RPMI8226 (cell line): ENCODE measurements at places on chromosomes 3 and 15.

DNA sequence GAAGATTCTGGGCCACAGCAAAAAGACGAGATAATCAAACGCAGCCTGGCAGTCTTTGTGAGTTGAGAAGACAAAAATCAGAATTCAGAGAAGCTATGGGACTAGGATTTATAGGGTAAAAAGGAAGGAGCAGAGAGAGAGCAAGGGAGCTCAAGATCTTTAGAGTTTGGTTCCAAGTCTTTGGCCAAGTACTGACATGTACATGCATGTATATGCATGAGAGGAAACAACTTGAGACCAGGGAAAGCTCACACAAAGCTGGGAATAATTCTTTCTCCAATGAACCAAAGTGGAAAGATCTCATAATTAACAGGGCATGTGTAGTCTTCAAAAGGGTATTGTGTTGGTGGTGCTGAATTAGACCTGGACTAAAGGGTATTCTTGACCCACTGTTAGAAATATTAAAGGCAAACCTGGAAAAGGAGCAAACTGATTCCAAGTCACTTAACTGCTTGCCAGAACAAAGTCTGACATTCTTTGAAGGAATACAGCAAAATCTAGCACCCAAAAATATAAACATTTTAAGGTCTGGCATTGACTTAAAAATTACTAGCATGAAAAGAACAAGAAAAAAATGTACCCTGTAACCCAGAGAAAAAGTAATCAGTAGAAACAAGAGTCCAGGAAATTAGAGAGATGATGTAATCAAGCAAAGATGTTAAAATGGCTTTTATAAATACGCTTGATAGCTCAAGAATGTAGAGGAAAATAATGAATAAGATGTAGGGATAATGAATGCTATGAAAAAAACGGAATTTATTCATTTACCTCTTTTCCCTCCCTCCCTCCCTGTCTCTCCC, 226.0 kb upstream of the CGNL1 start:
- DNase-seq, result no peak

- DNase-seq, result no peak
These were observed 53.6 kb upstream of the GATA2 start for GRCh38 chr3:128546646-128547045.

GRCh38 chr3:17686613-17687012, 55.8 kb downstream of the TBC1D5 start:
- DNase-seq, result no peak

GRCh38 chr3:140365872-140366697, 311.8 kb upstream of the TRIM42 start:
- DNase-seq, result no peak

- DNase-seq, result no peak
These were observed 227.7 kb upstream of the ZPLD1 start for GRCh38 chr3:102207151-102207571.

- DNase-seq, result no peak
These were observed 61.3 kb upstream of the PSMD6 start for GRCh38 chr3:64084640-64085039.

DNA sequence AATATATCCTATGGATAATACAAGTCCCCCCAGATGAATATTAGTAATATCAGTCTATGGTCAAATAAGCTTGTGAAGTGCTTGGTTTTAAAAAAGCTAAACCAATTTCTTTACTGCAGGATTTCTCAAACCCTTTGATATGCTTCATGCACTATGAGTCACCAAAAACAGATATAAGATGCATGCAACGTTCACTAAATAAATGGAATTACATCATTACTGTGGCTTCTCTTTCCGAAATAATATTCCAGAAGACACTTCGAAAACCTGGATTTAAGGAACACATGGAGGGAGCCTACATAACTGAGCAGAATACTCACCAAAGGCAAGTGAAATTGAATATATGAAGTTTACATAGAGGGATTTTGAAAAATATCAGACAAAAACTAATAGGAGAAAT, 126.3 kb upstream of the ABI3BP start:
- DNase-seq, result no peak

GRCh38 chr3:194032828-194033435, 103.0 kb upstream of the HES1 start:
- peak; percentile 74 for DNase-seq

GRCh38 chr3:160486459-160486869, 36.9 kb upstream of the TRIM59 start:
- peak; percentile 74 for DNase-seq

DNA sequence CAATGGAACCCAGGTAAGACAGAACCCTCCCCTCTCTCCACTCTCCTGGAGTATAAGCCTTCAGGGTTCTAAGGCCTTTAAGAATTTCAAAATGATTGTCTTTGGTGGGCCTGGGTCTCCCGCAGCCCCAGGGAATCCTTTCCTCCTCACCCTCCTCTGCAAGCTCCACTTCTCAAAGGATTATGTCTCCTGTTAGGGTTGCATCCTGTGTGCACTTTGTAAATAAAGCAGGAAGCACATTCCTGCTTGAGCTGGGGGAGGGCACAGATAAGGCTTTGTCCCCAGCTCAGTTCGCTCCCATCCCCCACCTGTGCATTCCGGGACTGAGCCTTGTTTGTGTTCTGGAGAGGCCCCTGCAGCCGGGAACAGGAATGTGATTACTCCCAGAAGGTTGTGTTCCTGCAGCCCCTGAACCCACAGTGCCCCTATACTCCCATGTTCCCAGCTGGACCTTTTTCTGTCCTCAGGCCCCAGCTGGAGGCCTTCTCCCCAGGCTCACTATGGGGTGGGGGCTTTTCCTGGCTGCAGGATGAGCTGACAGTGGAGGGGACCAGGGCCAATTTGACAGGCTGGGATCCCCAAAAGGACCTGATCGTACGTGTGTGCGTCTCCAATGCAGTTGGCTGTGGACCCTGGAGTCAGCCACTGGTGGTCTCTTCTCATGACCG, 9.5 kb downstream of the TYRO3 start:
- DNase-seq, result no peak

DNA sequence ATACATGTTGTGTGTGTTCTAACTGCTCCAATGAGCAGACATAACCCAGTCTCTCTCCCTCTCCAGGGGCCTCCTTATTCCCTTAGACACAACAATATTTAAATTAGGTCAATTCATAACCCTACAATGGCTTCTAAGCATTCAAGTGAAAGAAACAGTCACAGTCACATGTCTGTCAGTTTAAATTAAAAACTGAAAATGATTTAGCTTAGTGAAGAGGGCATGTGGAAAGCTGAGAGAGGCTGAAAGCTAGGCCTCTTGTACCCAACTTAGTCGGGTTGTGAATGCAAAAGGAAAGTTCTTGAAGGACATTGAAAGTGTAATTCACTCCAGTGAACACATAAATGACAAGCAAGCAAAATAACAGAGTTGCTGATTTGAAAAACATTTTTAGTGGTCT, 1519.6 kb downstream of the OTOL1 start:
- no peak for DNase-seq

- peak; percentile 47 for DNase-seq
These were observed 735.0 kb downstream of the ROBO1 start for GRCh38 chr3:79032686-79033318.

GRCh38 chr15:77493324-77493907, 72.7 kb downstream of the HMG20A start:
- DNase-seq, result no peak

GRCh38 chr3:151903501-151903991, 30.1 kb downstream of the SUCNR1 start:
- DNase-seq, result no peak

DNA sequence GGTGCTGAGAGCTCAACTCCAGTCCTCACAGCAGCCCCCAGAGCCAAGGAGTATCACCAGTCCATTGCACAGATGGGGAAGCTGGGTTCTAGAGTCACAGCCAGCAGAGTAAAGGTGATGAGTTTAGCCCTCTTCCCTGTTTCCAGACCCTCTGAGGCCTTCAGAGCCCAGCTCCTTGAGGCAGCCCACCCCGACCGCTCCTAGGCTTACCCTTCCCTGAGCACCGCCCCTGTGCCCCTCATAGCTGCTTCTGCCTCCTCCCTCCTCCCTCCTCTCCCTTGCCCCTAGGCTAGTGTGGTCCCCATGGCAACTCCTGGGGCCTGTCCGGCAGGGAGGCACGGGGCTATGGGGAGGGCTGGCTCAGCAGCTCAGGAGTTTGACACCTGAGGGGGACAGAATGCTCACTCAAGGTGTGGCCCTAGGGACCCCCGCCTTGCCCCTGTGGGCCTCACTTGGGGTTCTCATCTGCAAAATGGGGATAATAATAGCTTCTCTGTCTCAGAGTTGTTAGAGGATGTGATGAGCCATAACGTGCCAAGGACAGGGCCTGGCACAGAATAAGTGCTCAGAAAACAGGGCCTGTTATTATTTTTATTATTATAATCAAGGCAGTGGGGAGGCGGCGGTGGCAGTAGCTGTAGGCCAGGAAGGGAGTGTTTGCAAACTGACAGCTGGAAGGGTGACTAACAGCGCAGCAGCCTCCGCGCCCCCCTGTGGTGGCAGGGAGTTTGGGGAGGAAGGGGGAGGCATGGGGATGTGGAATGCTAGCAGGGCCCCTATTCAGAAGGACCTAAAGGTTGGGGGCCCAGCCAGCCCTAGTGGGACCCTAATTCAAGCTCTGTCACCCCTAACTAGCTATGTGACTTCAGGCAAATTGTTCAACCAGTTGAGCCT, 11.5 kb downstream of the CSK start:
- DNase-seq, result no peak

- DNase-seq, result no peak
These were observed 803.4 kb downstream of the TUSC7 start for GRCh38 chr3:117512975-117513374.

DNA sequence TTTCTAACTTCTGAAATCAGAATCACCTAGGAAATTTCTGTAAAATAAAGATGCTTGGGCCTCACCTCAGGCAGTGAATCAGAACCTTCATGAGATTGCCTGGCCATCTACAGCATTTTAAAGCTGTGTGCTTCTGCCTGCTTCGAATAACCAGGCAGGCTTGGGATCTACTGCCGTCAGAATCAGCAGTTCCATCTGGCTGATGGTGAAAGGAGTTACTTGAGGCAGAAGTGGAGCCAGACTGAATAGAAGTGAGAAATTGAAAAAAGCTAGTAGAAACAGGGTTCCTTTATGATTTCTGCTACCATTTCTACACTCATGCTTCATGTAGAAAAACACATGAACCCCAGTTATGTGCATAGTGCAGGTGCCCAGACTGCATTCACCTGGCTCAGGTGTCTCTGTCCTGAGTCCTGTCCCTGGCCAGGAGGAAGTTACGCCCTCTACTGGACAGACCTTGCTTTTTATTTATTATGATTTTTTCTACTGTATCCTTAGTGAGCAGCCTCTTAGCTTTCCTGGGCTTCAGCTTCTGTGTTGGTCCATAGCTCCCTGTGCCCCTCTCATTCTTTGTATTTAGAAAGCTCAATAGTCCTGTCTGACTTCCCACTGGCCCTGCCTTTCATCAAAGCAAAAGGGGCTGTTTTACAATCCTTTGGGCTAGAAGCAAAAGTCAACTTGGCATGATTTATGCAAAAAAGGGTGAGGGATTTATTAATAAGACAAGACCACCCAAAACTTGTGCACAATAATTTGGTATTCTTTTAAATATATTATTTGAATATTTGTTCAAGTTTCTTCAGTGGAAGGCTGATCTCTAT, 200.8 kb upstream of the GOLGA6L4 start:
- peak; percentile 30 for DNase-seq

- DNase-seq, result no peak
These were observed 15.9 kb upstream of the HRH1 start for GRCh38 chr3:11138371-11138770.

GRCh38 chr3:141353652-141354495, 14.4 kb upstream of the ZBTB38 start:
- no peak for DNase-seq

DNA sequence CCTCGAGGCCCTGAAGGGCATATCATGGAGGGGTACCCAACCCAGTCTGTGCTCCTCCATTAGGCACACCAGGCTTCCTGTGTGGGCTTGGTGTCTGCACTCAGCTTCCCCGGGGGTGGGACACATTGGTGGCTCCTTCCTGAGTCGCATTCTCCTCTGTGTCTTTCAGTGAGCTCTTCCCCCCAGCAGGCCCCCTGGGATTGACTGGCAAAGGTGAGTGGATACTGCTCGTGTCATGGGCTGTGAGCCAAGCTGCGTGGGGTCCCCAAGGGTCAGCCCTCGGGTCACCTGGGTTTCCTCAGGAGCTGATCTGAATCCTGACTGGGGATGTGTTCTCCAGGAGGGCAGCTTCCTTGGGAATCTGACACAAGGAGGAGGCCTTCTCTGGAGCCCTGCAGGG, 231.0 kb downstream of the SNRPN start:
- no peak for DNase-seq

- no peak for DNase-seq
These were observed 151.6 kb downstream of the IL5RA start for GRCh38 chr3:2958551-2958950.

GRCh38 chr3:147297761-147298350, 108.5 kb downstream of the ZIC4 start:
- no peak for DNase-seq

DNA sequence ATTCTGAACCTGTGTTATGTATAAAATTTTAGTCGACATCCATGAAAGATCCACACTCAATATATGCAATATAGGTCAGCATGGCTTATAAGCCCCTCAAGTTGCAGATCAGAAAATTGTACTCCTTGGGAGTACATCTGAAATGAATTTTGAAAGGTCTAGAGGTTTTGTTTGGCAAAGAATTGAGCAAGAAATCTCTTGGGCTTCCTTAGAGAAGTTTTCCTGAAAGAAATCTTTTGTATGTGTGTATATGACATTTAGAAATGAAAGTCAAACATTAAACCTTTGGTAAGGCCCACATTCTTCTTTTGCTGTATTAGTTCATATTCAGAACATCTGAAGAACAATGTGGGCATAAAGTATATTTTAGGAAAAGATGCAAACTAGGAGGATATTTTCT, 1006.6 kb downstream of the NAALADL2 start:
- no peak for DNase-seq

DNA sequence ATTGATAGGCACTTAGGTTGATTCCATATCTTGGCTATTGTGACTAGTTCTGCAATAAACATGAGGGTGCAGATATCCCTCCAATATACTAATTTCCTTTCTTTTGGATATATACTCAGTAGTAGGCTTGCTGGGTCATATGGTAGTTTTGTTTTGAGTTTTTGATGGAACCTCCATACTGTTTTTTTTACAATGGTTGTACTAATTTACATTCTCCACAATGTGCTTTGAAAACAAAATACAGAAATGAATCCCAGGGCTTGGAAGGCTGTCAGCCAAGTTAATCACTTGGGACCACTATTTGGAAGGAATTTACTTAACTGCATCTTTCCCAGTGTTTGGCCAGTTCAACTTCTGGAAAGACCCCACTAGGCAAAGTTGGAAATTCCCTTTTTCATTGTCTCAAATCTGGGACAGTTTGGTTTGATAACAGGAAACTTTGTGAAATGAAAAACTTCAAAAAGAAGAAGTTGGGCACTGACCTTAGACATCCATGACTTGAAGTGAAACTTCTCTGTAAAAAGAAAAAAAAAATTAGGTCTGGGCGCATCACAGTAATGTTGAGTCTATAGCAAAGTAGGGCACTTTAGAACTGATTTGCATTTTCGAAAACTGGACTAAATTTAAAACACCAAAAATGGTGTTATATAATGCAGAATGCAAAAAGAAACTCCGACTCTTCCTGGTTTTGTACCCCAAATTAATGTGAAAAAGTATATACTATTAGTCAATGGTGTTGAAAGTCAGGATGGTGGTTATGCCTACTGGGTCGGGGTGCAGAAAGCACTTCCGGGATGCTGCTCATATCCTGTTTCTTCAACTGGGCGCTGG, 6.0 kb downstream of the CTSH start:
- DNase-seq, result no peak

- DNase-seq, result peak; percentile 89
These were observed 30.7 kb upstream of the WDR49 start for GRCh38 chr3:167684388-167684993.

- no peak for DNase-seq
These were observed 5.8 kb downstream of the USP13 start for GRCh38 chr3:179658606-179659005.
